ENCODE measurements at places on chromosomes 7 and 10. TPM values are rescaled to one million over a fixed set of nuclear protein-coding genes. Genes with fewer than 3 reads are reported as not detected.
A peak's percentile ranks its signal among the peaks of the same experiment; 100 is the strongest.

The GHRHR gene
- polyA plus RNA-seq, result 0.38 TPM

The RET gene
- 0.33 TPM for polyA plus RNA-seq

- no peak for DNase-seq
These were observed 176.8 kb downstream of the COBL start for GRCh38 chr7:51139796-51140195.

DNA sequence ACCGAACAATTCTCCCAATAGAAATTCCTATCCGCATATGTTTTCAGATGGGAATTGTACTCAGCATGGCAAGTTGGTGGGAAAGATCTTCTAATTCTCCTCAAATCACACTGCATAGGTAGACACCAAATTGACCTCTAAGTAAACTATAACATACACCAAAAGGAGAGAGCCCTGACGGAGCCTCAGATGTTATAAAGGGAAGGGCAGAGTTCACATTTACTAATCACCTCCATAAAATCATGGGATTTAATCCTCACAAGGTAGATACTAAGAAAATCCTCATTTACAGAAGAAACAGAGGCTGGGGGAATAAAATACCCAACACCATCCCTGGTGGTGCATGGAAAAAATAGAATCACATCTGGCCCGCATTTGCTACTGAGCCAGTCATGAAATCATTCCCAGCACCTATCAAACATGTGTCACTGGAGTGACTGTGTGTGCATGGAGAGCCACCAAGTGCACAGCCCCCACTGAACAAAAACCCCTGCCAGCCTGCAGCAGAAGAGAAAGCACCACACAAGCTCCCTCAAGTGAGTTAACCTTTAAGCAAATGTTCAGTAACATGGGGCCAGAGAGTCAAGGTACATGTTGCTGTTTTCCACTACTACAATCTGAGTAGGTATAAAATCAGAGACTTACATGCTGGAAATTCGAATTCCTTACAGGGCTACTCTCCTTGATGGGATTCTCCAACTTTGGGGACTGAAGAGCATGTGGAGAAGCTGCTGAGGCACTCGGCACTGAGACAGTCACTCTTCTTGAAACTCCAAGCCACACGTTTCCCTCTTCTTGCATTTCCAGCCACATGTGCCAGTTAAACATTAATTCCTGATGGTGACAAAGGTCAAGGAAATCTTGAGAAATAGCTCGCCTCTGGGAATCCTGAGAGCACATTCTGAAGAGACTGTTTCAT lies at the start of gene DDC:
TSS of gene DDC (minus strand) at position 766 of the 919 bp plus-strand sequence. CDS start 21,320 bp downstream, outside the sequence.
- no peak for DNase-seq

- no peak for DNase-seq
These were observed 207.6 kb downstream of the FRMD4A start for GRCh38 chr10:14123139-14123538.

GRCh38 chr7:129698516-129699418 lies 87.2 kb downstream of the NRF1 start:
- DNase-seq, result no peak

DNA sequence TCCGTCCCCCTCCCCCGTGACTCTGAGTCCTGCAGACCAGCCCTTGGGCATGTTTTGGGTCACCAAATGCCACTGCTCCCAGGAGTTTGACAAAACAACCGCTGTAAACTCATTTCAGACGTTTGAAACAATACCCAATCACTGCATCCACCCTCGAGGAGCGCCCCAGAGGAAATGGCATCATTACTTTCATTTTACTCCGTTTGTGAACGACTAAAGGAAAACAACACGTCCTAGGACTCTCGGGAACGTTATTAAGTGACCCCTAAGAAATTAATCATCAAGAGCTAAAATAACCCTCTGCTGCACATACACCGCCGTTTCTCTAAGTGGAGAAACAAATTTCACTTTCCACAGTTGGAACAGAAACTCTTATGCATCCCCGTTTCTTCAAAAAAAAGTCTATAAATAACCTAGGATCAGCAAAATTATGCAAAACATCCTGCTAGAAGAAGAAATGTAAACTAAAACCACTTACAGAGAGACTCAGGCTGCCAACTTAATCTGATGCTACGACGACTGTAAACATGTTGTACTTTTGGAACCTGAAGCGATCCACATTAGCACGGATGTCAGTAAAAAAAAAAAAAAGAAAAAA lies 109.9 kb upstream of the EFCAB10 start:
- peak; percentile 89 for DNase-seq

DNA sequence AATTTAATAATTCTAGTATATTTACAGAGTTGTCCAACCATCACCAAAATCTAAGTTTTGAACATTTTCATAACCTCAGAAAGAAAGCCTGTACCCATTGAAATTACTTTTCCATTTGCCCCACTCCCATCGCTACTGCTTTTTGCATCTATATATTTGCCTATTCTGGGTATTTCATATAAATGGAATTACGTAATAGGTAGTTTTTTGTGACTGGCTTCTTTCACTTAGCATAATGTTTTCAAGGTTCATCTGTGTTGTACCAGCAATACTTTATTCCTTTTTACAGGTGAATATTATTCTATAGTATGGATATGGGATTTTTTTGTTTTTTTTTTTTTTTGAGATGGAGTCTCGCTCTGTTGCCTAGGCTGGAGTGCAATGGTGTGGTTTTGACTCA lies 22.6 kb downstream of the KIF11 start:
- DNase-seq, result no peak

DNA sequence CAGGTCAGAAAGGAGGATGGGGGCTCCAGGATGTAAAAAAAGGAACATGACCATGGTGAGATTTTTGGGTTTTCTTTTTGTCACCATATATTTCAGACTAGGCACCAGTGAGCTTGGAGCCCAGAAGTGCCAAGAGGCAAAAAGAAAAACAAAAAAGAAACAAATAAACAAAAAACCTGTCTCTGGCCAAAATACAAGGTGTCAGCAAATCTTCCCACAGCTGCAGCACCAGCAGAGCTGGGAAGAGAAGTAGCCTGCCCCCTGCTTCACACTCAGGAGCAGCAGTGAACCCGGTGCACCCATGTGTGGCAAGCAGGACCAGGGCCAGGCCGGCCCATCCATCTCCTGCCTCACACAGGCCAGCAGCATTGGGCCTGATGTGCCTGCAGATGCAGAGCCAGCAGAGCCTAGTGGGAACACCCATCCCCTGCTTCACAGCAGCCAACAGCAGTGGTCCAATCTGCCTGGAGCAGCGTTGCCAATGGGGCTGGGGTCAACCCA lies 34.7 kb upstream of the C10orf71 start:
- no peak for DNase-seq

Measured in lung (tissue), 17 donors.